Frontal cortex (tissue), 4 donors: ENCODE measurements at places on chromosomes 2 and 18.
A peak's percentile ranks its signal among the peaks of the same experiment; 100 is the strongest.

DNA sequence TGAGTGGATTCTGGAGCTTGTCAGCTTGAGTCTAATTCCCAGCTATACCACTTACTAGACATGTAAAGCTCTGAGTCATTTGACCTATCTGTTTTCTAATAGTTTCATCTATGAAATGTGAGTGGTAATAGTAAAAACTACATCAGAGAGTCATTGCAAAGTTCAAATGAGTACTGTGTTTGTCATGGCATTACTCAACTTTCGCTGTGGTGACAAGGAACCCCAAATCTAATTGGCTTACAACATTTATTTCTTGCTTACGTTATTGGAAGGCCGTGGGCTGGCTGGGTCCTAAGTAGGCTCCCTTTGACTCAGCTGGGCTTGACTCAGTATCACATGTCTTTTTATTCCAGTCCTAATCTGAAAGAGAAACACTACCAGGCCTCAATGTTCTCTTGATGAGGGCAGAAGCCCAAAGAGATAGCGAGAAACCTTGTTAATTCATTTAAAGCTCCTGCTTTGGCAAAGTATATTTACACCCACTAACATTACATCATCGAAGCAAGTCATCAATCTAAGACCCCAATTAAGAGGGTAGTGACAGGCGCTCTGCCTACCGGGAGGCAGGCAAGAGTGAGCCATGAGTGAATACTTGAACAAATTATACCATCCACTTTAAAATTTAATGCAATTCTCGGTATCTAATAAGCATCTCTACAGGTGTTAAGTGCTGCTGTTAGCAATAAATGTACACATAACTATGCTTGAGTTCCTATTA, 431.8 kb upstream of the SPHKAP start:
- DNase-seq, result no peak

- no peak for DNase-seq
Measured at GRCh38 chr2:233461481-233461891, 105.1 kb downstream of the USP40 start.

DNA sequence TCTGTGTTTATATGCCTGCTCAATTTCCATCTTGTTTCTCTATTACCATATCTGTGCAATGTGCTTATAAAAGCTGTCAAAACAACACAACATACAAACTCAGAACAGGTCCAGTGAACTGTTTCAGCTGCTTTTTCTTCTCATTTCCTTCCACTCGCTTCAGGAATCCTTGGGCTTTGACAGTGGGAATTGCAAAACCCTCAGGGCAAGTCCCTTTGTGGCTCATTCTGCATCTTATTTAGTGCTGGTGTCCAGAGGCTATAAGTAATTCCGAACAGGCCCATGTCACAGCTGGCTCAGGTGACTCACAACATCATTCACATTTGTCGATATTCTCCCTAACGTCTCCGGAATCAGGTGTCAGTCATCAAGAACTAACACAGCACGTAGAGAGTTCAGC, 309.9 kb upstream of the ZNF521 start:
- DNase-seq, result no peak

DNA sequence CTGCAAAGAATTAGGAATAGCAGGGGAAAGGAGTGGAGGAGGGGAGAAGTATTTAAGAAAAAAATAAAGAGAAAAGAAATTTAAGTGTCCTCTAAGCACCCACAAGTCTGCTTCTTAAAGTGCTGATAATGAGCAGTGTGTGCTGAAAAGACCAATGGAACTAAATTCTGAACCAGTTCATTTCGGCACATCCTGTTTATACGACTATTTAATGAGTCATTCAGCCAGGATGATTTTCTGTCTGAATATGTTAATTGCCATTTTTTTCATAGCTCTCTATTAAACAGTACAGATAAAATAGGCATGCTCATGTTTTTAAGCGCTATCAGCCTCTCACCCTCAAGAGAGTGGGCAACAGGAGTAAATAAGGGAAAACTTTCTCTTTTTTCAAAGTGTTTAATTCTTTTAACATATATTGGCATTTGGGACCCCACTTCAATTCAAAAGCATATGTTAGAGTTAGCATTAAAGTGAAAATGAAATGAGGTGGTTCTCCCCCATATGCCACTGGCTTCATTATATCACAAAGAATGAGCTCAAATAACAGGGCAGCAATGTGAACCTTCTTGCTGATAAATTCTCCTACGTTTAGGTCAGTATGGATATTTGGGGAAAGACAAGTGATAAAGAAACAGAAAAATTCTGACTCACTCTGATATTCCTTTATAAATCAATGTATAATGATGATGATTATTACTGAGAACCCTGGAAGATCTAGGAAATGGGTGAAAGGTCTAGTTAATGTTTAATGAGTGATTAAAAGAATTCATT, 87.5 kb downstream of the TCF4 start:
- no peak for DNase-seq

DNA sequence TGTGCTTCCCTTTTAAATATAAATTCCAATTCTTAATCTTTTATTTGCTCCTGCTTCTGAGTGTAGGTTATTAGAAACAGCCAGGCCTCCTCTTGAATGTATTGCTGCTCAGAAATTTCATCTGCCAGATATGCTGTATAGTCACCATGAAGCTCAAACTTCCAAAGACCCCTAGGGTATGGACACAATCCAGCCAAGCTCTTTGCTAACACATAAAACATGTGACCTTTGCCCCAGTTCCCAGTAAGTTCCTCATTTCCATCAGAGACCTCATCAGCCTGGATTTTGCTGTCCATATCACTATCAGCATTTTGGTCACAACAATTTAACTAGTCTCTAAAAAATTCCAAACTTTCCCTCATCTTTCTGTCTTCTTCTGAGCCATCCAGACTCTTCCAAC, 75.2 kb downstream of the MAP2 start:
- DNase-seq, result no peak

DNA sequence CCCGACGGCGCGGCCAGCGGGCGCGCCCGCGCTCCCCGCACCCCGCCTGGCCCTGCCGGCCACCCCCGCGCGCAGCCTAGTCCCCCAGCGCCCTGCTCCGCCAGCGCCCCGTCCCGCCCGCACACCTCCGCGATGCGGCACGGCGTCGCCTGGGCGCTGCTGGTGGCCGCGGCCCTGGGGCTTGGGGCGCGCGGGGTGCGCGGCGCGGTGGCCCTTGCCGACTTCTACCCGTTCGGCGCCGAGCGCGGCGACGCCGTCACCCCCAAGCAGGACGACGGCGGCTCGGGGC, 232 bp downstream of the SNED1 start:
- DNase-seq, result no peak

DNA sequence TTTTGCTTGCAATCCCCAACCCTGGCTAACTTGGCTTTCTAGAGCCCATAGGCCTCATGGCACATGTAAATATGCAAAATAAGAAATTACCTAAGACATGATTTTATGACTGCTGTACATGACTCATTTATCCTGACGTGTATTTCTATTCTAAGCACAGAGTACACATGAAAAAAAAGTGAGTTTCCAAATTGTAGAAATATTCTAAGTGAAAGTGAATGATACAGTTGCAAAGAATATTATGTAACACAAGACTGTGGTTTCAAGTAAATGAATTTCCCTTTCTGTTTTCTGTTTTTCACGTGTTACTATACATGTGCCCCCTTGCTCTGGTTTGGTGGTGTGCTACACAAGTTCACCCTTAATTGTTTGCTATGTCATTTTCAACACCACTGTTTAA, 162.4 kb downstream of the LRP1B start:
- DNase-seq, result no peak

DNA sequence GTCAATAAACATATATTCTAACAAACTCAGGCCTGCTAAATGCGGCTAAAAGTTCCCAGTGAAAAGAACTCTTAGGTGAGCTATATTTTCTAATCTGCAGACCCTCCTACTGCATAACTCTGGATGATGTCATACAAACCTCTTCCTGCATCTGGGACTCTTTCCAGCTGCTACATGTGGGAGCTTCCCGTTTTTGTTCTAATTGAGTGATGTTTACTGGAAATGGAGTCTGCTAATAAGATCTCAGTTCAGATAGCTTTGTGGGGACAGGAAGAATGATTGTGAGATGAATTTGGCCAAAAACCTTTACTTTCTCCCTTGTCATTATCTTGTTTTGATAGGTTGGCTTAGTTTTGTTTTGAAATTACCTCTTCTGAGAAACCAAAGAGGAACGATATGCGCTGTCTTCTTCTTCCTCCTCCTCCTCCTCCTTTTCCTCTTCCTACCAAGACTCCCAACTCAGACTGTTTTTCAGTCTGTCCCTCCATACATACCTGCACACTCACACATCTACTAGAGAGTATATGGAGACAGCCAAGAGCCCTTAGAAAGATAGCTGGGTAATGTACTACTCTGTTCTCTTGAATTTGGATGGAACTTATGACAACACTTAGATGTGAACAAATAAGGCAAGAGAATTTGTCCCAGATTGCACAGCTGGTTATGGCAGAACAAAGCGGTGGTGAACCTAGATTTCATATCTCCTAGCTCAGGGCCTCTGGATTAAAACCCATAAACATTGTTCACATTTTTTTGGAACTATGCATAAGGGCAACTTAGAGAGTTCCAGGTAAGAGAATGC, 39.8 kb upstream of the AAK1 start:
- DNase-seq, result peak; percentile 26

- no peak for DNase-seq
Measured at GRCh38 chr18:3481696-3482210, 31.8 kb downstream of the TGIF1 start.

- no peak for DNase-seq
Measured at GRCh38 chr2:151984424-151985083, 114.3 kb downstream of the CACNB4 start.

DNA sequence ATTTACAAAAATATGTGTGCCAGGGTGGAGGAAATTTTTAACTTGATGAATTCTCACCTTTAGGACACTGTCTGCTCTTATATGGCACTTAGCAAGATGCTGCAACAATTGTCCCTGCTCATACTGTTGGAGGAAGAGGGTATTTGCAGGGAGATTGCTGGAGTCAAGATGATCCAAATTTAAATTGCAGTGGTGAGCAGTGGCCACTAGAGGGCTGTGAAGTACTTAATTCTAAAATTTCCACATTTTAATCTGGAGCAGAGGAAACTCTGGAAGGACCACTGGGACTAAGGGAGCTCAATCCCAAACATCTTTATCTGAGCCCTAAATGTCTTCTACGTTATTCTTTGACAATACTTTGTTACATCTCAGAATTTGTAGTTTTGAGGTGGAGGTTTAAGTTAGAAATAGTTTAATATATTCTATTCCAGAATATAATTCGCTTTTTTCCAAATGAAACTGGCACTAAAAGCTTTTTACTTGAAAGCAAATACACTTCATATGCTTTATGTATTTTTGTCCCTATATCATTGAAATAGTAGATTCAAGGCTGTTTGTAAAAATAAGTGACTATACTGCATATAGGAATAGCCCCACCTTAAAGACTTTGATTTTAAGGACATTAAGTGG, 33.0 kb upstream of the PTH2R start:
- peak; percentile 44 for DNase-seq

- DNase-seq, result no peak
Measured at GRCh38 chr2:44719562-44719961, 221.9 kb upstream of the SIX3 start.

GRCh38 chr2:98036349-98037000, 40.7 kb upstream of the TMEM131 start:
- no peak for DNase-seq

DNA sequence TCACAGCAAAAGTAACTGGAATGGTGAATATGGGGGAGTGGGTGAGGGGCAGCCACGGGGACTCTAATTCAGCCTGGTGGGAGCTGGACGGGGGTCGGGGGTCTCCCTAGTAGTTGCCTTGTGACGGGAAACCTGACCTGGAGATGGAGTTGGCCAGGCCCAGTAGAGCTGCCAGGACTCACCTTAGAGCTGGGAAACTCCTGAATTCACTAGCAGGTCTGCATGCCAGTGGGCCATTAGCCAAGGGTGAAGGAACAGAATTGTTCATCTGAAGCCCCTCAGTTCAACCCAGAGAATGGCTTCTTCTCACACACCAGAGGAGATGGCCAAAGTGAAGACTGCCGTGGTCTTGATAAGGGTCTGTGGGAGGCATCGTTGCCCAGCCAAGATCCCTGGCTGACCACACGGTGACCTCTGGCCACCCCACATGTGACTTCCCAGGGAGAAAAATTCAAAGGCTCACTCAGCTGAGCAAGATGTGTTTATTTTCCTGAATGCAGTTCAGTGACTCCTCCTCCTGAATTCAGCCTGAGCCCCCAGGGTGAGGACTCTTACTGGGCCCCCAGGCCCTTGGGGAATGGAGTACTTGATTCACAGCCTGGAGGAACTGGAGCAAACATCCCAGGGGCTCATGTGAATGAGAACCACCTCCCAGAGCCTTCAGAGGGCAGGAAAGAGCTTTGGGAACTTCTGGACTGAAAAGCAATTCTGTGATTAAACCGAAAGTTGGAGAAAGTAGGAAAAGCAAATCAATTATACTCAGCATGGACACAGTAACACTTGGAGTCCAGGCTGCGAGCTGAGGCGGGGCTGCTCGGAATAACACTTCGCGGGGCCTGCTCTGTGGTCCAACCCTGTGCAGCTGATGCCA, 25.2 kb downstream of the MOCOS start:
- no peak for DNase-seq

GRCh38 chr2:76204048-76204447, 493.3 kb upstream of the GCFC2 start:
- DNase-seq, result no peak

- no peak for DNase-seq
Measured at GRCh38 chr2:18790509-18791171, 201.3 kb upstream of the NT5C1B start.

GRCh38 chr2:112756207-112756606, 8.2 kb downstream of the CKAP2L start:
- DNase-seq, result no peak

GRCh38 chr2:33241072-33241471, 235.4 kb upstream of the RASGRP3 start:
- no peak for DNase-seq

DNA sequence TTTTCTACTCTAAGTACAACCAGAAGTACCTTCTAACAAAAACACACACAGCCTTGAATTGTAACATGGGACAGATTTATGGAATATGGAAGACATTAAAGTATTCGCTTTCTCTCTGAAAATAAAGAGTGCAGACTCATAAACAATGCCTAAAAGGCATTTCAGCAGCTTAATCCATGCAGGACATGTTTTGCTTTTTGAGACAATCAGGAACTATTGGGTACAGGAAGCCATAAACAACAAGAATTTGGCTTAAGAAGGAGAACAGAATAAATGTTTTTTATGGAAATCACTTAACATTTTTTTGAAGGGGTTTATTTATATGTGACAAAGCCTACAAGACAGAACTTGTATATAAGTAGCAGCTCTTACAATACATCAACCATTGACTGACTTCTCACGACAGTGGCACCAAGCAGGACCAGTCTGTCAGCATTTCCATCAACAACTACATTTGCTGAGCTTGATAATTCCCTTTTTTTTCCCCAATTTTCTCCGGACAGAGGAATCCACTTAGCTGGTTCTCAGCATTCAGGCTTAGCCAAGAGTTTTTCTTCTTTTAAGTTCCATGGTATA, 140.1 kb downstream of the EXOC6B start:
- no peak for DNase-seq

DNA sequence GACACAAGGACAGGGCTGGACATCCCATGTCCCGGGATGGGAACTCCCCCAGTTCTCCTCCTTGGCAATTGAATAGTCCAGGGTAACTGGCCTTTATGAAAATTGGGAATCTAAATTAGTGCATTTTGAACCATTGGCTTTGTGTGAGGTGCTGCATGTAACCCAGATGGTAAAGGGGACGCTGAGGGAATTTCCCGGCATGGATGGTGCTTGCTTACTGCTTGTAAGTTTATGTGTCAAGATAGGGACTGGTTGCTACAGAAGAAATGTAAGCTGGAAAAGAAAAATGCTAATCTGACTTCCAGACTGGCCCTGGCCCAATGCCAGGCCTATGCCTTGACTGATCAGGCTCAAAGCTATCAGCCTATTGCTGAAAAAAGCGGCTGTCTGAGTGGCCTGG, 1096.7 kb upstream of the DDX18 start:
- DNase-seq, result no peak
